OCI-LY7 (cell line): ENCODE measurements at places on chromosomes 7 and 10.

DNA sequence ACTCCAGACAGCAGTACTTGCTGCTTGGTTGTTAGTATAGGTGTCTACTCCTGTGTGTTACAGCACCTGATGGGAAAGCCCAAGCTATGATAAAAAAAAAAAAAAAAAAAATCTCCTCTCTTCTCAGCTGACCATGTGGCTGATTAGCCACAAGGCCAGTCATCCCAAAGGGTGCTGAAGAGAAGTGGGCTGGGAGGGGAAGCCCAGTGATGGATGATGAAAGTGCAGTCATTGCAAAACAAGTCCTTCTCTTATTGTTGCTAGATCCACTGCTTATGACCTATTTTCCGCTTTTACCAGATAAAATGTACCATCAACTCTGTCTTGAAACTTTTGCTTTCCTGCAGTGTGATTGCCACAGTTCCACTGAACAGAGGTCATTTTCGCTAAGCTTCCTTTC is 1092.5 kb upstream of the C7orf33 start:
- DNase-seq: no peak

- DNase-seq: peak; percentile 69
These were observed 3.6 kb downstream of the ZSCAN21 start for GRCh38 chr7:100053215-100053614.

DNA sequence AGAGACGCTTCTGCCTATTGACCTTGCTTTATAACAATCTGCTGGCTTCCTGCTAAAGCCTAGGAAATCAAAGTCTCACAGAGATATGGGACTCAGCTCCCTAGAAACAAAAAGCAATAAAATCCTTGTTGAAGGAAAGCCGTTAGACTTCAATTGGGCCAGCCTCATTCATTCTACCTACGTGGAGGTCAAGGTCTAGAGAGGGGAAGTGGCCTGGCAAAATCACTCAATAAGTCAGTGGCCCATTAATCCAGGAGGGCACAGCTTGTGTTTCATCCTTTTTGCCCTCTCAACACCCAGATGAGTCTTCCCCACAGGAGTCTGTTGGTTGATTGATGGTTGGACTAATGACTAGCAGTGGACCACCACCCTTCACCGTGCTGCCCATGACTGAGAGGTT is 40.5 kb upstream of the ACSL5 start:
- DNase-seq: no peak

DNA sequence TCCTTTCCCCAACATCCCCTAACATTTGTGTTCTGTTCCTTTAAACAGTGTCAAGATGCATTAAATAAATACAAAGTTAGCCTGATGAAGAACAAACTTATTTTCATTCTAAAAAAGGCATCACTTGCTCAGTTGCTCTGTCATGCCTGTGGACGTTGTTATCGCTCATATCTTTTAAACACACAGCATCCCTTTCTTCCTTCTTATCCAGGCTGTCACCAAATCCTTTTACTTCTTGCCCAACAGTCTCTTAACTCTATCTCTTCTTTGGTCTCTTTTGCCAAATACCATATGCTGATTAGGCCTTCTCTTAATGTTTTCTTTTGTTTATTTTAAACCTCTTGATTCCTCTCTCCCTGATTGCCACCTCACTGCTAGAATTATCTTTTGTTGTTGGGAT is 43.9 kb downstream of the DKK1 start:
- no peak for DNase-seq

- DNase-seq: peak; percentile 30
These were observed 1.9 kb downstream of the DMTF1 start for GRCh38 chr7:87154166-87154565.

DNA sequence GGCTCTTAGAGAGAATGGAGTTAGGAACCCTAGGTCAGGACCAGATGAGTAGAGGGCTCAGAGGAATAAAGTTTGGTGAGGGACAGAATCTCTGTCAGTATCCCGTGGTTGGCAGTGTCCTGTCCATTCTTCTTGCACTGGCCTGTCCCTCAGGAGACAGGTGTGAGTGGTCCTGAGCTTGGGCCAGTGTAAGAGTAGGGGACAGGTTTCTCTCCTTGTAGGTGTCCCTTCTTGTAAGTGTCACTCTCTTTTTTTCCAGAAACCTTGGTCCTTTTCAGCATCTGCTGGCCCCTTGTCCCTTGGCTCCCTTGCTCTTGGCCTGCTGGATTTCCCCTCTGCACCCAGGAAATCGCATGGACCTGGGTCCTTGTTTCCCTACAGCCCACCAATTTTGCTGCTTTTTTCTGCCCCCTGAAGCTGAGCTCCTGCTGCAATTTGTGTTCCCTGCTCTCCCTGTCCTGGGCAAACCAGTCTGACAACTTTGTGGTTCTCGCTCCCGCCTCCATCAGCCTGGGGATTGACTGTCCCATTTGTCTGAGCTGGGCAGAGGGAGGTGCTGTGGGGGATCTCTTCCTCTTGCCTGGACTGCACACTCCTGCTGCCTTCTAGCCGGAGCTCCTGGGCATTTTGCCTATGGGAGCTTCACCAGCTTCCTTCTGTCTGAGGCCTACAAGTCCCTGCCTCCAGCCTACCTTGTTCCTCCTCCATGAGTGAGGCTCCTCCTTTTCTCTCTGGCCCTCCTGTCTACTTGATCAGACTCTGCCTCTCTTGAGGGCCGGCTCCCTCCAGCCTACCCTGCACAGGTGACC is 6.5 kb downstream of the TSPAN14 start:
- DNase-seq: no peak

- no peak for DNase-seq
These were observed 50.7 kb upstream of the AMPH start for GRCh38 chr7:38681882-38682281.

DNA sequence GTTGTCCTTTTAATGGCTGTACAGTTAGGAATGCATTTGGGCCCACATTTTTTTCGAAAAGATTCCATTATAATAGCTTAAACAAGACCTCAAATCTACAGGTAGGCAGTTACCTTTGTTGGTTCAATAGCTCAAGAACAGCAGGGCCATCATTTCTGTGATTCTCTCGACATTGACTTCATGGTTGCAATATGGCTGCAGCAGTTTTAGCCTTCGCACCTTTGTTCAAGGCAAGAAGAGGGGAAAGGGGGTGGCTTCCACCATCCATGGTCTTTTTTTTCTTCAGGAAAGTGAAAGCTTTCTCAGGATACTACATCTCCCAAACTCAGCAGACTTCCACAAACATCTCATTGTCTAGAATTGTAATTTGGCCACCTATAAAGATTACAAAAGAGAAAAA is 2.2 kb upstream of the KBTBD2 start:
- no peak for DNase-seq

DNA sequence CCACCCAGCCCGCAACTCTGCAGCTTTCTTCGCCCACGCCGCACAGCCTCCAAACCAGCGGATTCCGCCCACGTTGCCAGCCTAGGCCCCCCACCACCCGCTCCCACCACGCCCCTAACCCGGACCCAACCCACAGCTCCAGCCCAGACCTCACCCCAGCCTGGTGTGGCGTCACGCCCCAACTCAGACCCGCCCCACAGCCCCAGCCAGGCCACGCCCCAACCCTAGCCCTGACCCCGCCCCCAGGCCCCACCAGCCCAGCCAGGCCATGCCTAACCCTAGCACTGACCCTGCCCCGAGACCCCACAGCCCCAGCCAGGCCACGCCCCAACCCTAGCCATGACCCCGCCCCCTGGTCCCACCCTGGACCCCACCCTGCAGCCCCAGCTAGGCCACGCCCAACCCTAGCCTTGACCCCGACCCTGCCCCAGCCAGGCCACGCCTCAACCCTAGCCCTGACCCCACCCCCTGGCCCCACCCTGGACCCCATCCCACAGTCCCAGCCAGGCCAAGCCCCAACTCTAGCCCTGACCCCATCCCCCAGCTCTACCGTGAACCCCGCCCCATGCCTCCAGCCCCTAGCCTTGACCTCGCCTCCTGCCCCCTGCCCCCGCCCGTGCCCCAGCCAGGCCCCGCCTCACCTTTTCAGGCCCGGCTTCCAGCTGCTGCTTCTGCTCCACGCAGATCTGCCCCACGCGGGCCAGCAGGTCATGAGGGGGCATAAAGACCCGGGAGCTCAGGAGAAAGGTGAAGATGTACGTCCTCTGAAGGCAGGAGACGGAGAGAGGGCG is 64.0 kb downstream of the RASGEF1A start:
- DNase-seq: peak; percentile 52

GRCh38 chr10:93299195-93299594 is 182.9 kb downstream of the MYOF start:
- DNase-seq: no peak

DNA sequence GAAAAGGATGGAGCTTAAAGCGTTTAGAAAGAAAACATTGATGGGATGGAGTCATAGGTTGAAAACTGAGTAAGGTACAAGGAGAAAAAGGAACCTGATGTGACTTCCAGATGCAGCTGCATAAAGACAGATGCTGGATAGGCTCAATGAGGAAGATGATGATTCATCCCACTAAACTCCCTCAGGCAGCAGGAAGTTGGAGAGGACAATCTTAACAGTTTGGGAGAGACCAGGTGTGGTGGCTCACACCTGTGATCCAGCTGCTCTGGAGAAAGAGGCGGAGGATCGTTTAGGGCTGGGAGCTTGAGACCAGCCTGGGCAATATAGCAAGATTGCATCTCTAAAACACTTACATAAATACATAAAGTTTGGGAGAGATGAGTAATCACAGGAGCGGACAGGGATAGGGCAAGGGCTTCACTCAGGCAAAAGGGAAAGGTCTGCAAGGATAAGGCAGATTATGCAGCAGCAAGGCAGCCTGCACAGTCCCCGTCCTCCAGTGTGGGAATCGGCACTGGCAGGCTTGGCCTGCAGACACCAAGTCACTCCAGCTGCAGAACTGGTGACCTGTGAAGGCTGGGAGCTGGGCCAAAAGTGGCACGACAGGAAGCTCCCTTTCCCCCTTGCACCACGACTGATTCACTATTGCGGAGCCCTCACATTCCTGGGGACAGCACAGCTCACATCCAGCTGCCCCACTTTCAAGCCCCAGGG is 438.5 kb downstream of the GRID1 start:
- no peak for DNase-seq
